ENCODE measurements at places on chromosomes 11 and 22.

DNA sequence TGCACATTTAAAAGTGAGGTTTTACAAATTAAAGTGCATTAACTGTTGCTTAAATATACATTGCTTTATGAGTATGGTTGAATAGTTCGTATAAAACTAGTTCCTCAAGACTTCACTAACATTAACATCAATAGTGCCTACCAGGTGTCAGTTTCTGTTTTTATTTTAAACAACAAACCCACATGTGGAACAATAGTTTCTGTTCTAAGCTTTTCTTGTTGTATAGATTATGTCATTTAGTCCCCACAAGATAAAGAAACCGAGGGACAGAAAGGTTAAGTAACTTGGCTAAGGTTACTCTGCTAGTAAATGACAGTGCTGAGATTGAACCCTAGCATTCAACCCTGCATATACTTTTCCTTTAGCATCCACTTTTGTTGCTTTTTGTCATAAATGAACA lies 41.4 kb upstream of the ST14 start:
- DNase-seq = no peak

DNA sequence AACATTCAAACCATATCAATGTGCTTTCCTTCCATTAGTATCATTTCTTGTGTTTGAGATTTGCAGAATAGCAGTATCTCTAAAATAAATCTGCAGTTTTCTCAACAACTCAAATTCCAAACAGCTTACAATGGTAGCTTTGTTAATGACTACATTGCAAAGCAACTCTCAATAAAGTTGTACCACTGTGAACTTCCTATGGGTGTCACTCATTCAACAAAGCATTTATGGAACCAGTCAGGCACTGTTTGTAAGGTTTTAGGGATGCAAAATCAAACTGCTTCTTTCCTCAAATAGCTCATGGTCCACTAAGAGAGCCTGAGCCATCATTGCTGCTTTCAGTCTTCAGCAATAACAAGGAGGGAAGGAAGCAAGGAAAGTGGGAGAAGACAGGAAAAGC lies 91.0 kb downstream of the CCDC83 start:
- peak; percentile 39 for DNase-seq

- no peak for DNase-seq
These were observed 396 bp downstream of the CCDC157 start for GRCh38 chr22:30357236-30357570.

GRCh38 chr22:23684026-23684425 lies 6.8 kb upstream of the RGL4 start:
- no peak for DNase-seq

GRCh38 chr11:86069408-86070101 lies 671 bp upstream of the PICALM start:
- DNase-seq = peak; percentile 92

GRCh38 chr11:12456651-12457579 lies 79.5 kb downstream of the PARVA start:
- peak; percentile 69 for DNase-seq

DNA sequence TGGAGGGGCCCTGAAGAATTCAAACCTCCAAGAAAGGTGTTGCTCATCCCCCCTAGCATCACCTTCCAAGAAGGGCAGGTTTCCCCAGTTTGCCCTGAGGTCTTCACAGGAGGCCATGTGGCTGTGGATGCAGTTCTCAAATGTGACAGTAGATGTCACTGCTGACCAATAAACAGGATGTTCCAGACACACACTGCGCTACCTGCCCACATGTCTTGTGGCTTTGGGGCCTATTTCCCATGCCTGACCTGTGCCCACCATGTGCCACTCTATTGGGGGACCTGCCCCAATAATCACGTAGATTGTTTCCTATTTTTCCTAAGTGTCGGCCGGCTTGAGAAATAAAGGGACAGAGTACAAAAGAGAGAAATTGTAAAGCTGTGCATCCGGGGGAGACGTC lies 4.5 kb downstream of the GSTT2 start:
- DNase-seq = peak; percentile 31

GRCh38 chr11:15194671-15195415 lies 80.1 kb downstream of the INSC start:
- no peak for DNase-seq

GRCh38 chr11:101434026-101434643 lies 149.7 kb downstream of the TRPC6 start:
- DNase-seq = no peak

DNA sequence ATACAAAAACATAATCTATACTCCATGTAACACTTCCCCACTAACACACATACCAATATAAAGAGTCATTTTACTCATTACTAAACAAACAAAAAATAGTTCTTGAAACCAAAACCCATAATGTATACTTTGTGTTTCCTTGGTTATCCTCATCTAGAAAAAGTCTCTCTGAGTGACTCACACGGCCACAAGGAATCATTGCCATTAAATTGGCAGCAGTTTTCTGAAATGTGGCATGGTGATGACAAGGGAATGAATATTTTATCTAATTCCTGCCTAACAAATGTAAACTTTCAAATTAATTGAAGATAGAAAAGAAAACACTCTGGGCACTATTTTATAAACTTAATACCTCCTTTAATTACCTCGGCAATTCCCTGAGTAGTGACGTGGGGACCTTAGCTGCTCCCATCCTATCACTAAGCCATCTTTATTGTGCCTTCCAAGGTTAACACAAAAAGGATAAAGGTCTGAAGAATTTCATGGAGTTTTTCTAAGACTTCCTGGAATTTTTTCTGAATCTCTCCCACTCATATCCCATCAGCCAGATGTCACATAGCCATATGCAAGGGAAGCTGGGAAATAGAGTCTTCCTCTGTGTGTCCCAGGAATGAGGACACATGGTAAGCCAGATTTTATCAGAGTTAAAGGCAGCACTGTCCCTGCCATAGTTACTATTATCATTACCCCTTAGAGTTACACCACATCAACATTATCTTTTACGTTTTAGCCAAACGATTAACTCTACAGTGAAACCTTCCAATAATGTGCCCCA lies 857.2 kb upstream of the TENM4 start:
- peak; percentile 24 for DNase-seq

GRCh38 chr11:69859275-69859934 lies 40.2 kb upstream of the FGF3 start:
- no peak for DNase-seq

All from amniotic epithelial cell (primary cell).